ENCODE measurements at places on chromosomes 13 and 19.

DNA sequence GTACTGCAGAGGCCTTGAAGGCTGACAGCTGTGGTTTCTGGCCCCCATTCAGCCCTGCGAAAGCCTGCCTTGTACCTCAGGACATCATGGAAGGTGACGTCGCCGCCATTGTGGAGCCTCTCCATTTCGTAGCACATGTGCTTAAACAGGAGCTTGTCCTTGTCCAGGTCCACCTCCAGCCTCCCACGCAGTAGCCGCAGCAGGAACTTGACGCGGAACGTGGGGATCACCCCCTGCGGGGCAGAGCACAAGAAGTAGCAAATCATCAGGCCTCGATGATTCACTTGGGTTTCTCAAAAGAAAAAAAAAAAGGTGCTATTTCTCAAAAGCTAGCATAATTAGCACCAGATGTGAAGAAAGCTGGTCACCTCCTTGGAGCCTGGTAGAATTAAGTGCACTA, 351.0 kb downstream of the NALCN start:
- DNase-seq: no peak

DNA sequence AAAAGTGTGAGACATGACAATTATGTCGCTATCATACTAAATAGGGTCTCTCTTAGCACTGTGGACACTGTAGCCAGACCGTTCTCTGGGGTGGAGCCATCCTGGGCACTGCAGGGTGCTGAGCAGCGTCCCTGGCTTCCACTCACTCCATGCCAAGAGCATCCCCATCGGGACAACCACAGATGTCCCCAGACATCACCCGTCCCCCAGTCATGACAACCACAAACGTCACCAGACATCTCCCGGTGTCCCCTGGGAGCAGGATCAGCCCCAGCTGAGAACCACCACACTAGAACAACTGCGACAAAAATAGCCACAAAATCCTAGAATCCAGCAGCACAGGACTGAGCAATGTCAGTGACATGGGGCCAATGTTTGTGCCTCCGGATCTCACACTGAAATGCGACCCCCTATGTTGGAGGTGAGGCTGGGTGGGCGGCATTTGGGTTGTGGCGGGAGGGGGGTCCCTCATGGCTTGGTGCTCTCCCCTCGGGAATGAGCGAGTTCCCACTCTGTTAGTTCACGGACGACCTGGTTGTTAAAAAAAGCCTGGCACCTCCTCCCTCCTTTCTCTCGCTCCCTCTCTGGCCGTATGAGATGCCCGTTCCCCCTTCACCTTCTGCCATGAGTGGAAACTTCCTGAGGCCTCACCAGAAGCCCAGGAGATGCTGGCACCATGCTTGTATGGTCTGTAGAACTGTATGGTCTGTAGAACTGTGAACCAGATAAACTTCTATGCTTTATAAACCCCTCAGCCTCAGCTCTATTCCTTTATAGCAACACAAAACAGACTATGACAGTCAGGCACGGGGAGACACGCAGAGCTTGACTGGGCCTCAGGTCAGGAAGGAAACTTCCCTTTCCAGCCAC, 93.9 kb downstream of the GADD45B start:
- no peak for DNase-seq

- DNase-seq: no peak
These were observed 52.7 kb upstream of the ZDHHC20 start for GRCh38 chr13:21511849-21512248.

GRCh38 chr13:97082461-97083207, 88.4 kb upstream of the OXGR1 start:
- DNase-seq: peak; percentile 39

- peak; percentile 90 for DNase-seq
These were observed 16.5 kb downstream of the VASP start for GRCh38 chr19:45523642-45524256.

DNA sequence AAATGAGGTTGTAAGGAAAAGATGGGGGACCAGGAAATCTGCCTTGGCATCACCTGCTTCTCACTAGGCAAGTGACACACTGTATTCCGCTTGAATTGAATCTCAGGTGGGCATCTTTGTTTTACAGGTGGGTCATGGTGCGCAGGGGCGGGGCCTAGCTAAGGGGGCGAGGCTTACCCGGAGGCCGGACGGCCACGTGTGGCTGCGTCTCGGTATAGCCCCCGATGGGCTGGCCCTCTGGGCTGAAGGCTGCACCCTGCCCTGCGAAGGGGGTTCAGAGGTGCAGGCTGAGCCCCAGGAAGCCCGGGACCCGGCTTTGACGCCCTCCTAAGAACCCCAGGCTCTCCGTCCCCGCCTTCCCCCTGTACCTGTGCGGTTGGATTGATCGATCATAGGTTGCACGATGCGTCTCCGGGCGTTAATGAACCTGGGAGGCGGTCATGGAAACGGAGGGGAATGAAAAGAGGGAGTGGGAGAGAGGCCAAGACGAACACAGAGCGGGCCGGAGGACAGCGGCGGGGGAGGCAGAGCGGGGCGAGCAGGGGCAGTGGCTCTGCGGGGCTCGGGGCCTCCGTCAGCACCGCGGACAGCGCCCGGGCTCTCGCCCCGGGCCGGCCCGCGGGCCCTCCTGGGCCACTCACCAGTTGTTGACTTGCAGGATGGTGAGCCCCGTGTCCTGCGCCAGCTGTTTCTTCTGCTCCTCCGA, 12.5 kb downstream of the MEIS3 start:
- peak; percentile 28 for DNase-seq

GRCh38 chr19:57613941-57614743, at the start of gene ZNF134:
Gene ZNF134, plus strand, starts transcription at chr19:57614242. Its CDS starts 5,227 bp downstream, at chr19:57619469.
- DNase-seq: peak; percentile 97

Measured in suppressor macrophage (primary cell).